ENCODE measurements at places on chromosomes 3 and 15.

- no peak for DNase-seq
Observed at GRCh38 chr3:107456501-107456900, 66.3 kb upstream of the BBX start.

DNA sequence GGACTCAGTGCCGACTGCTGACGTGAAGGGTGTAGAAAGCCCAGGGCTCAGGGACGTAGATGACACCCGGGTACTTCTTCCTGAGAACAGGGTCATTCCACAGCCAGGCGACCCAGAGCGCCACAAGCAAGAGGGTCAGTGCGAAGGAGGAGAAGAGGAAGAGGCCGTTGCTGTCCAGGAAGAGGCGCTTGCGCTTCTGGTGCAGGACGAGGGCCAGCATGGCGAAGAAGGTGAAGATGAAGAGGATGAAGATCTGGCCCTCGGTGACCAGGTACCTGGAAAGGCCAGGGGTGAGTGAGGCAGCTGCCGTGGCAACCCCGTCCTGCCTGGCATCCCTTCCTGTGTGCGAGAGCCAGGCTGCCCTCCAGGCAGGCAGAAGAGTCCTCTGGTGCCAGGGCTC is 3.0 kb upstream of the CALML4 start:
- no peak for DNase-seq

GRCh38 chr3:2784627-2785026 is 325.5 kb downstream of the IL5RA start:
- no peak for DNase-seq

DNA sequence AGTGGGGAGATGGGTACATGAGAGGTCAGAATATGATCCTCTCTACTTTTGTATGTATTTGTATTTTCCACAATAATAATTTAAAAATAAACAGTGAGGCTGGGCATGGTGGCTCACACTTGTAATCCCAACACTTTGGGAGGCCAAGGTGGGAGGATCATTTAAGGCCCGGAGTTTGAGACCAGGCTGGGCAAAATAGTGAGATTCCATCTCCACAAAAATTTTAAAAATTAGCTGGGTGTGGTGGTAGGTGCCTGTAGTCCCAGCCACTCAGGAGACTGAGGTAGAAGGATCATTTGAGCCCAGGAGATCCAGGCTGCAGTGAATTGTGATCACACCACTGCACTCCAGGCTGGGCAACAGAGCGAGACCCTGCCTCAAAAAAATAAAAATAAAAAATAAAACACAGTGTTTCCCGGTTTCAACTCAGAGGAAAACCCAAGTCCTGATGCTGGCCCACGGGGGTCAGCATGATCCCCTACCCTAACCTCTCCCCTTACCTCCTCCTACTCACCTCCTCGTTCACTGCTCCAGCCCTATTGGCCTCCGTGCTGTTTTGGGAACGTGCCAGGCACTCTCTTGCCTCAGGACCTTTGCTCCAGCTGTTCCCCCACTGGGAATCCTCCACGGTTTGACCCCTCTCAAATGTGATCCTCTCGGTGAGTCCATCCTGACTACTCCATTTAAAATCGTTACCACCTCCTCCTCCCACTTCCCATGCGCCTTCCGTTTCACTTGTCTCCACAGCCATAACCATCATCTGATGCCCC is 2.9 kb upstream of the KLHL40 start:
- no peak for DNase-seq

- DNase-seq, result no peak
Observed at GRCh38 chr3:110754212-110754916, 317.3 kb upstream of the NECTIN3 start.

GRCh38 chr15:57694279-57694678 is 12.2 kb upstream of the POLR2M start:
- no peak for DNase-seq

DNA sequence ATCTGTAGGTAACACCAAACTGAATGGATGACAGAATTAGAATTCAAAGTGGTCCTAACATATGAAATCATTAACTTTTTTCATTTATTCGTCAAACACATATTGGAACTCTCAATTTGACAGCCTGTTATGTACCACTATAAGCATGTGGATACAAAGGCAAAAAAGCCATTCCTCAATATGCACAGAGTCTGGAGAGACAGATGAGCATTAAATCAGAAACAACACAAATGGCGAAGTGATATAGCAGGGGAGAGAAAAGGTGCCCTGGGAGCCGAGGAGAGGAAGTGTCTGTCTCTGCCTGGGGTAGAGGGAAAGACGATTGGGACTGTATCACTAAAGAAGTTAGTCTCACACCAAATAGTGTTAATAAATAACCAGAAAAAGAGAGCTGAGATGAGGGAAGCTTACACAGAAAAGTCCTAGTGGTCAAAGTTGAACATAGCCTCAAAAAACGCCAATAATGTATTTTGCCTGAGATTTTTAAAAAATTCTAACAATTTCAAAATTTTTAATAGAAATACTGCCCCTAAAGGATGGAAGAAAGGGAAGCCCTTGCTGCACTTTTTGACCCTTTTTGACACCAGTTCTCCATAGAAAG is 417.5 kb downstream of the TUSC7 start:
- no peak for DNase-seq

DNA sequence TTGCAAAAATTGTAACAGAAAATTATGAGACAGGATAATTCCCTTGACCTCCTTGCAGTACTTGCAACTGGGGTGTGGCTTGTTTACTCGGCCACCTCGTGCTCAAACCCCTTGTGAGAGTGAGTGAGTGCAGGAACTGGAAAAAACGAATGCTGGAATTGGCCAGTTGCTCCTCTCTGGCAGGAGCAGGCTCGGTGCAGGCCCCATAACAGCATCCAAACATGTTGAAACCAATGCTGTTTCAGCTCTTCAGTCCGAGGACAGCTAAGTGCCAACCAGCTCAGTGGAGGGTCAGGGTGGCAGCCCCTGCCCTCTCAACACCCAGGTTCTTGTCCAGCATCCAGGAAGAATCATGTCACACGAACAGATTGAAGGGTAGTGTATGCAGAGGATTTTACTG is 36.9 kb downstream of the METTL6 start:
- no peak for DNase-seq

DNA sequence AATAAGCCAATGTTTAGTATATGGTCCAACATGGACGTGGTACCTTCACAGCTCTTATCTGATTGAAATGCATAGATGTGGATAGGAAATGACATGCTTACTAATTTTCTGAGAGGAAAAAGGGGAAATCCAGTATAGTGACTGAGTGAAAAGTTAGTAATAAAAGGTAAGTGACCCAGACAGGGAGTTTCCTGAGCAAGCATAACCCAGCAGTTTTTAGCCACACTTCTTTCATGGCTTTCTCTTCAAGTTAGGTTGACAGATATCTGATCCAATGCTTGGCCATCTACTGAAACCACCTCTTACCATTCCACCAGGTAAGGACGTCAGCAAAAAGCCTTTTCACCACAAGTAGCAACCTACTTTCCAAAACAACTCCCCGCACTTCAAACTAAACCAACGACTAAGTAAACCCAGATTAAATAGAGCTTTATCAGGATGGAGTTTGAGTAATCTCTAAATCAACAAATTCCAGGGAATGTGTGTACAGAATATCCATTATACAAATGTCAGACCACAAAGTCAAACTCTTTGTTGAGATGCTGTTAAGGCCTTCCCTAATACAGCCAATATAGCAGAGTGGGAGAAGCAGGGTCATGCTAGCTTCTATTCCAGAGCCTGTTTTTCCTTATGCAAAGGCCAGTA is 329.7 kb downstream of the RORA start:
- DNase-seq, result no peak

DNA sequence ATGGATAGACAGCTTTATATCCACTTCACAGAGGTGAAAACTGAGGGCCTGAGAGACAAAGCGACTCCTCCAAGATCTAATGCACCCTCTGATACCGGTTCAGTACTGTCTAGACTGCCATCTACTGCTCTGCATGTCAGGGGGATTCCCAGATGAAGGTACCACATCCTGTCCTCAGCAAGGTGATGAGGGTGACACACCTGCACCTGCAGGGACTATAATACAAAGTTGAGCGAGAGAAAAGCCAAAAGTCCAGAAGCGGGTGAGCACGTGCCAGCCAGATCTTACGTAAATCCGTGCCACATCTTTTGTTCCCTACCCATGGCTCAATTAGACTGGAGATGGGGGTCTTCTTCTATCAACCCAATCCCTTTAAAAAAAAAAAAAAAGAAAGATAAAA is 32.4 kb upstream of the HES1 start:
- peak; percentile 58 for DNase-seq

DNA sequence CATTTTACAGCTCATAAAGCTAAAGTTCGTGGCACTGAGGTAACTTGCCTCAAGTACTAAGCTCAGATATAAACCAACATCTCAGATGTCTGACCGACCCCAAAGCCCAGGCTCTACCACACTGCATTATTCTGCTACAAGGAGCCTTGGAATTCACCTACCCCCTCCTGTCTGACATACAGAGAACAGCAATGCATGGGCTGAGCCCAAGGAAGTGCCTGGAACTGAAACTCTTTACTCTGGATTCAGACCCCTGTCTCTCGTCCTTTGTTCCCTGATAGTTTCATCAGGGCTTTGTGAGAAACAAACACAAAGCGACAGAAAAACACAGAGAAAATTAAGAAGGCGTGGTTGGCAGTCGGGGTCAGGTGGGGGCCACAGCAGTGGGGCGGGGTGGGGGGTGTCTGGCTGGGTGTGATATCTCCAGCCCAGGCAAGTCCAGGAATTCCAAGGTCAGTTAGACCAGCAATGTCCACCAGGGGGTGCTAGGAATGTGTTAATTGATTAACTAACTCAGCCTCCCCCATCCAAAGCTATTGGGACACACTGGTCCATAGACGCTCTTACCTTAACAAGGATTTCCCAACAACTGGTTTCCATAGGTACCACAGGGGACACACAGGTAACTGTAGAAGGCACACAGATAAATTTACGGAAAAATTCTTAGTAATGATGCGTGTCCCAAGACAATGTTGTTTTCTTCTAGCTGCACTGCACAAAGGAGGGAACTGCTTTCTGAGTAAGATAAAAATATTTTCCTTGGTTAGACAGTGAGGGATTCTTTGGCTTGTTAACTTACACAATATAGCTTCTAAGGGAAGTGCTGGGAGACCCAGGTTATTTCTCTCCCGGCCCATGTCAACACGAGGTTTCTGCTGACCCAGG is 18.8 kb upstream of the SSUH2 start:
- DNase-seq, result peak; percentile 61

DNA sequence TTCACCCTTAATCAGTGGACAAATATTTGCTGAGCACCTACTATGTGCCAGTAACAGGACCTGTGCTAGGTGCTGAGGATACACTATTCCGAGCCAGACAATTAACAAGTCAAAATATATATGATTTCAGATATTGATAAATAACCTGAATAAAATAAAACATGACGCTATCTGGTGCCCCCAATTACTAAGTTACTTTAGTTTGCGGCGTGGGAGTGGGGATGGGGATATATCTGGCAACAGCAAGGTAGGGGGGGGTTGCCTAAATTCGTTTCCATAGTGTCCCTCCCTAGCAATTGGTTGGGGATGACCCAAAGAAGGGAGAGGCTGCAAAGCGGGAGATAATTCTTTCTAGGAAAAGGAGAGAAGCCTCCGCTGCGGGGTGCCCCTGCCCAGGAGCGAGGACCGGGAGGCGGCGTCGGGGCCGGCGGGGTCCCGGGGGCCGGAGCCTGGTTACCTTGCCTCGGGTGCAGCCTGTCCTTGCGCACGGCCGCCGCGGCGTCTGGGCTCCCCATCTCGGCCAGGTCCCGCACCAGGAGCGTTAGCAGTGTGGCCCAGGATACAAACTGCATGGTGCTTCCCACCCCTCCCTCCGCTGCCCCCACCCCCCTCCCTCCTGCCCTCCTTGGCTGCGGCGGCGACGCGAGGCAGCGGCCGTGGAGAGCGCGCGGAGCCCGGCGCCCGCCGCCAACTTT is 567 bp downstream of the ADAMTS9 start:
- DNase-seq, result no peak

- no peak for DNase-seq
Observed at GRCh38 chr15:89395461-89395871, 60.8 kb upstream of the POLG start.

GRCh38 chr3:101676216-101676764 is 642 bp downstream of the ZBTB11 start:
- DNase-seq, result peak; percentile 96

DNA sequence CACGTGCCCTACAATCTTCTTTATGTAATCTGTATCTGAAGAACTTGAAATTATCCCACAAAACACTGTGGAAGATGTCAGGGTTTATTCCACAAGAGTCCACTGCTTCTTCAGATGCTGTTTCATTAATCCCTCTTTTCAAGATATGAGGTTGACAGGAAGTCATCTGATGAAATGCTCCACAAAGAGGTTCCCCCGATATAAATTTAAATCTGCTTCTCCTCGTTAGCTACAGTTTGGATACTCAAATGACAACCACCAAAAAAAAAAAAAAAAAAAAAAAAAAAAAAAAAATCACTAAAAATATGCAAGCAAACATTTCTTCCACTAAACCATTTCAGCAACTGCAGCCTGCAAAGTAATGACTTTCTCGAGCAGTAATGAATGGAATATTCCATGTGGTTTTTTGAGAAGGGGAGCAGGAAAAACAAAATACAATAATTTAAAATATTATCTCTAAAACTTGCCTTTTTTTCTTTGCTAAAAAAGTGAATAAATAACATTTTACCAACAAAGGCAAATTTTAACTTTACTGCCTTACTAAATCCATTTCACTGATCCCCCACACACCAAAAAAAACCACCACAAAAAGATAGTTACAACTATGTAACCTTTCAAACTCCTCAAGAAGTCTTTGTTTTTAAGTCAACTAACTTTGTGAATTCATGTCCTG is 37.8 kb downstream of the DLG1 start:
- DNase-seq, result no peak

DNA sequence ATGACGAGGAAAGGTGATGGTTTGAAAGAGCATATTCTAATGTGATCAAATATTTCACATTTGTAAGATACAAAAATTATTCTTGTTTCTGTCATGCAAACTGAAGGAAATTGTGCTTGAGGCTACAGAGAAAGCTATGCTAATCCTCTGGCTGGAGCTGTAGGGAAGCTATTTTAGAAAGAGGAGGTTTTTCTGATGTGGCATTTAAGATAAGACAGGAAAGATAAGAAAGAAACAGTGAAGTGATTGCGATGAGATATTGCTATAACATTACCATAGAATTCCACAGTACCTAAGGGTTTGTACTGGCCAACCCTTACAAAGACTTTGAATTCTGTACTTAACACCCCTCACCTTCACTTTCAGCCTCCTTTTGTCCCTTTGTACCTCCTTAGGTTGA is 205.2 kb upstream of the LMCD1 start:
- no peak for DNase-seq

DNA sequence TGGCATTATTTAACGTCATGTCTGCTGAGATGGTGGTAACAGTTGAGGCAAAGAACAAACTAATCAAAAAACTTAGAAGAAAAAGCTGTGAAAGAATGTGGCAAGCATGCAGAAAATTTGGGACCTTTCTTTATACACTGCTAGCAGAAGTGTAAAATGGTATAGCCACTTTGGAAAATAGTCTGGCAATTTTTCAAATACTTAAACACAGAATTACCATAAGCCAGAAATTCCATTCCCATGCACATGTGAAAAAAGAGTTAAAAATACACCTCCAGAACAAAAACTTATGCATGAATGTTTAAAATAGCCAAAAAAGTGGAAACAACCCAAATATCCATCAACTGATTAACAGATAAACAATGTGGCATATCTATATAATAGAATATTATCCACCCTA is 613.3 kb downstream of the TBL1XR1 start:
- DNase-seq, result no peak

- no peak for DNase-seq
Observed at GRCh38 chr3:88058306-88058580, 562 bp downstream of the CGGBP1 start.

GRCh38 chr15:42728560-42728959 is 8.4 kb downstream of the CDAN1 start:
- no peak for DNase-seq

GRCh38 chr15:39273717-39274411 is 307.0 kb upstream of the THBS1 start:
- DNase-seq, result no peak

All from activated naive CD4-positive, alpha-beta T cell treated with anti-CD3 and anti-CD28 coated beads, Interleukin-2, amount 10 ng/mL, durations not matched to agents 7 days and 5 days (primary cell).